ENCODE measurements at places on chromosomes 11 and 22.

GRCh38 chr11:29166306-29166705 lies 850.5 kb downstream of the KCNA4 start:
- DNase-seq = no peak

- DNase-seq = no peak
These were observed 639.1 kb downstream of the TBC1D22A start for GRCh38 chr22:47401592-47401898.

DNA sequence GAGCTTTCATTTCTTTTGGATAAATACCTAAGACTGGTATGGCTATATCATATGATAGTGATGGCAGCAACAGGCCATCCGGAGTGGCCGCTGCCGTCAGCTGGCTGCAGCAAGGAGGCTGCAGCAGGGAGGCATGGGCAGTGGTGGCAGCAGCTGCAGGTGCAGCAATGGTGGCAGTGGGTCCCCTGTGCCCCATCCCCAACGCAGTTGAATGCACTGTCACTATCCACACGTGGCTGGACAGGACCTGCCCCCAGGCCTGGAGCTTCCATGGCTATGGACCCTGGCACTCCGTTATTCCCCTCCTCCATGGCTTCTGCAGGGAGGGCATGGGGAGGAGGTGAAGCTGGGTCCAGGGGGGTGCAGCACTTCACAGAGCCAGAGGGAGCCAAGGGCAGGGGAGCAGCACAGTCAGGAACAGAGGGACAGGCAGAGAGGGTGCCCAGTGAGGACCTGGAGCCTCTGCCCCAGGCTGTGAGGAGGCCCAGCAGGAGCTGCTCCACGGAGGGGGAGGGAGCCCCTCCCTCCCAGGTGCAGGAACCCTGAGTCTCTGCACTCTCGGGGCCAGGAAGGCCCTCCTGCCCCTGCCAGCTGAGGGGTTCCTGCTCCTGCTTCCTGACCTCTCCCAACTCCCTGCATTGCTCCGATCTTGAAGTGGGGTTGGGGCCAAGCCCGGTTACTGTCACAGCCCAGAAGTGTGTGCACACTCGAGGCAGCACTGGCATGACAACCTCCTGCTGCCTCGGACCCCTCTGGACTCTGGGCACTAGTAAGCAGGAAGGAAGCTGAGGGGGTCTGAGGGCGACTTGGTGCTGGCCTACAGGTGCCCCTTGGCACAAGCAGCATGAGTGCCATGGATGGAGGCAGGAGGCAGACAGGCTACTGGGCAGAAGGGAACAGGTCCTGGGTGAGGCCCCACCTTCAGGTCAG lies 466.3 kb downstream of the GUCY1A2 start:
- DNase-seq = no peak

DNA sequence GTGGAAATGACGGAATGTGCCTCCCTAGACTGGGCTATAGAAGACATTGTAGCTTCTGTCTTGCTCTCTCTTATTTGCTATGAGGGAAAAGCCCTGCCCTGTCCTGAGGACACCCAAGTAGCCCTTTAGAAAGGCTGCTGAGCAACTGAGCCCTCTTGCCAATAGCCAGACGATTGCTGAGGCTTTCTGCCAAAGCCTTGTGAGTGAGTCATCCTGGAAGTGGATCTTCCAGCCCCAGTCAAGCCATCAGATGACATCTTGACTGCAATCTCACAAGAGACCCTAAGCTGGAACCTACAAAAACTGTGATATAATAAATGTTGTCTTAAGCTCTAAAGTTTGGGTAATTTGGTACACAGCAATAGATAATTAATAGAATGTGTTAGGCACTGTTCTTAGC lies 3.9 kb upstream of the TRAF6 start:
- DNase-seq = no peak

DNA sequence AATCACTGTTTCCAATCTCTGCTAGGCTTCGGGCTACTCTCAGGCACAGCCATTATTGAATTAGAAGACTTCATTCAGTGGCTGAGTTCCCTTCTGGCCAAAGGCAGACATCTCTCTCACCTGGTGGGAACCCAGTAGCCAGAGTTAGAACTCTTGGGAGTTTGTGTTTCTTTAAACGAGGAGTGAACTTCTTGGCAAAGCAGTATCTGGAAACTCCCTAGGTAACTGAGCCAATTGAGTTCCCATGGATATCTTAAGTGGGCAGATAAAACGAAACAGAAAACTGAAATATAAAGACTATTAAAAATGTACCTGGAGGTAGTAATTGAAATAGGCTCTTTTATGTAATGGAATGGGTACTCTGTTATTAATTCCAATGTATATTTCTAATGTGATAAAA lies 125.6 kb downstream of the NELL1 start:
- no peak for DNase-seq

DNA sequence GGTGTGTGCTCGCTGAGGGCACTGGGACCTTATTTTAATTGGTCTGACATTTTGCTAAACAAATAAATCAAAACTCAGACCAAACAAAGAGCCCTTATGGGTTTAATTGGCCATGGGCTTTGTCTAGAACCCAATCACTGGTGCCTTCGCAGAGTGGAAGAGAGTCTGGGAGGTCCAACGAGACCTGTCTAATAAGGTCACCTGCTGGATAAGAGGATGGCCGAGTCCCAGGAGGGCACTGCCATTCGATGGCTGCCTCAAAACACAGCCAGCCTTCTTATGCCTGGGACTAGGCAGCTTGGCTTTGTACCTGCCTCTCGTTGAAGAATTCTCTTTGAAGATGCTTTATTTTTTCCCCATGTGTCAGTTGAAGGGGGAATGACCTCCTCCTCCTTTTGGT lies 171.1 kb downstream of the CEP164 start:
- no peak for DNase-seq

DNA sequence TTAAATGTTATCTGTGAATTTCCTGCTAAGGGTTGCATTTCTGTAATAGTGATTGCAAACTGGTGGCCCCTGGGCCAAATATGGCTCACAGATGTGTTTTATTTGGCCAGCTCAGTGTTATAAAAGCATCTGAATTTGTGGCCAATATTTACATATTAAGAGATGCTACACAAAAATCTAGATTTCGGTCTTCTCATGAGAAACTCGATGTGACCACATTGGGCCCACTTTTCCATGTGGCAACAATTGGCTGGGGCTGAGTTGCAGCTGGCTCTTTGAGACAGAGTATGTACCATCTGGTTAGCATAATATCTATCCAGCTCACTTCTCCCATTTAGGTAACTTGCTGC lies 244.5 kb upstream of the POU2AF2 start:
- no peak for DNase-seq
